ENCODE measurements at places on chromosomes 6 and 20.

DNA sequence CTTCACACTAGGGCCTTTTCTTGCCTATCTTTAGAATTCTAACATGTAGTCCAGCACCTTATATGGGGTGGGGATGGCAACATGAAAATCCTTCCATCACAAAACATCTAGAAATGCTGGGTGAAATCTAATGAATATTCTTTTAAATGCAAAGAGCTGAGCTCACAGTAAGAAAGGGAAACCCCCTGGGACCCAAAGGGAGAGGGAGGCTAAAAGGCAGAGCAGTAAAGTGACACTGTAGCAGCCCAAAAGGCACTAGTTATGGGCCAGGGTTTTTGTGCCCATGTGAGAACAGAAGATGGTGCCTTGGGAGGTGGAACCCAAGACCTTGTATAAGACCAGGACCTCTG, 66.7 kb downstream of the TRAM2 start:
- DNase-seq: no peak

- DNase-seq: no peak
These were observed 7.2 kb downstream of the TPX2 start for GRCh38 chr20:31746068-31746878.

DNA sequence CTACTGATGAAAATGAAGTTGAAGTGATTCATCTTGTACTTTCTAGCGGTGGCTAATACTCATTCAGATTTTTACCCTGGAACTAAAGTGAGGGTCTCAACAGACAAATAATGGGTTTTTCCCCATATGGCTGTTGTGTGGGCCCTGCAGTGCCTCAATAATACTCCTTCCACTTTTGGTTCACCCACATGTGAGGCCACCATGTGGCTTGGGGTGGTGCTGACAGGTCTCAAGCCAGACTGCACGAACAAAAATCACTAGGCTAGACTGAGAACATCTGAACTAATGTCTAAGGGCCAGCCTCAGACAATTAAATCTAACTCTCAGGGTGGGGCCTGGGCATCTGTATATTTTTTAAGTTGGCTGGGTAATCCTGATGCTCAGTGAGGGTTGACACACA, 7.9 kb upstream of the COL12A1 start:
- DNase-seq: no peak

DNA sequence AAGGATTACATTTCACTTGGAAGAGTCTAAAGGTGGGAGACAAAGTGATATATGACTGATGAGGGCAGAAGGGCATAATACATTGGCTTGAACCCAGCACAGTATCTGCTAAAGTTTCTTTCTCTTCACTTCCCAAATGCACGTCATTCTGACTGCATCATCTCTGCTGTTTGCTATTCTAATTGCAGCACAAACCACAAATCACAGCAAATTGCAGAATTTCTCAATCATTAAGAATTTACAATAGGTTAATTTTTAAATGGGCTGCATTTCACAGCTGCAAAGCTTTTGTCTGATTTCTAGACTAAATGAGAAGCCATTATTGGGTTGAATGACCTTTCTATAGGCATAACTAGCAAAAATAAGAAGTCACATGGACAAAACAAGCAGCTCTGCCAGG, 337.0 kb downstream of the RNGTT start:
- DNase-seq: no peak

- no peak for DNase-seq
These were observed 224.3 kb downstream of the MAFB start for GRCh38 chr20:40464731-40465208.

GRCh38 chr6:91904586-91905164, 1317.8 kb upstream of the MAP3K7 start:
- no peak for DNase-seq

- peak; percentile 21 for DNase-seq
These were observed 34.7 kb upstream of the SYNJ2 start for GRCh38 chr6:157946865-157947532.

GRCh38 chr6:99613409-99613704, 6.7 kb downstream of the PRDM13 start:
- peak; percentile 60 for DNase-seq

DNA sequence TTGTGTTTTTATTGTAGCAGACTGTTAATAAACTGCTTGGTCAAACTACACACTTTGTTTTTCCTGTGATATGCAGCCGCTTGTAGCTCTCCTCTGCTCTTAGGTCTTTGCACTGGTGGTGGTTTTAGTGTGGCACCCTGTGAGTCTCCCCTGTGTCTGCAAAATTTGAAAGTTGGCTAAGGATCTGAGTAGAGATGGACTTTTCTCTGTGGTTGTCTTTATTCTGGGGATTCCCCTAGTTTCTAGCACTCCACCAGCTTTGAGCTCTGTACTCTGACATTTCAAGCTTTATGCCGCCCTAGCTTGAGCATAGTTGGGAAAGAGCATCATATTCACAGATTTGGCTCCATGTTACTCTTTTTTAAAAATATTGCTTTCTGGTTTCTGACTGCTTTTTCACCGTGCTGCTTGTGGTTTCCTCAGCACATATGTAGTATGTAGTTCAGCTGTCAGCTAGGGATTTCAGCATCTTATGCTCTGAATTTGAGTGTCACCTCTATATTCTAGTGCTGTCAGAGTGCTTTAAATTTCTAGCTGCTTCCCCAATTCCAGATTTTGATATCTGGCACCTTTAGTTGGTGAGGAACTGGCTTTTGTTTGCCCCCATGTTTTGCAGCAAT, 25.4 kb downstream of the CDYL start:
- no peak for DNase-seq

DNA sequence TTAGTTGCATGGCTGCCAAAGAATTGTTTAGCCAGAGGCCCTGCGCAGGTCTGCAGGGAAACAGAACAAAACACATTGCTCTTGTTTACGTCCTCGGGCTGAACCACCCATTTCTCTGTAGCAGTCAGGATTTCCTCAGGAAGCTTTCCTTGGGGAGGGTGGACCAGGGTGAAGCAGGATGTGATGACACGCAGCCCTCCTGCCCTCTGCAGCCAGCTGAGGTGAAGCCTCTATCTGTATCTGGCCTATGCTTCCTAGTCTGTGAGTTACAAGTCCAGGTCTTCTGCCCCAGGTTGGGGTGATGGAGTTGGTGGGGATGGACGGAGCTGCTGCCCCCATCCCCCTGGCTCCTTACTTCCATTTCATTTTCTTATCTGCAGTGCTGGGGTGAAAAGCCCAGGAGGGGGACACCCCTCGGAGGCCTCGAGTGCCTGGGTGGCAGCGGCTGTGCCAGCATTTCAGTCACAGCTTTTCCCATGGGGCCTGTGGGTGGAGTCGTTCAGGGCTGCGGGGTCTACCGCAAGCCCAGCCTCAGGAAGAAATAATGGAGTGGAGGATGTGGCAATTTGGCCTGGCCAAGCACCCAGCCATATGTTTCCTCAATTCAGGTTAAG, 24.9 kb downstream of the SASH1 start:
- peak; percentile 52 for DNase-seq

DNA sequence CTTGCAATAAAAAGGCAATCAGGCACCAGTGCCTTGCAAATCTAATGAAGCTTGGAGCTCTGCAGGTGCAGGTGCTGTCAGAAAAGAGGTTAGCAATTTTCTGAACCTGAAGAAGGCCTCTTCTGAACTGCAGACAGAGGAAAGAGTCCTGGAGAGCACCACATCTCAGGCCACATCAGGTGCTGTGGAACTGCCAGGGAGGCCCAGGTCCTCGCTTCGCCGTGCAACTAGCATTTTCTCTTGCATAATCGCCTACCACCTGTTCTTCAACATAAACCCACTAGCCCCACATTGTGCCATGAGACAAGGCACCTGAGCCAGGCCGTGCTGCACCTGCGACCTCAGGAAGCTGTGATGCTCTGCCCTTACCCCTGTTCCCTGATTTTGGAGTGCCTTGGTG, 187.6 kb downstream of the DTNBP1 start:
- no peak for DNase-seq

DNA sequence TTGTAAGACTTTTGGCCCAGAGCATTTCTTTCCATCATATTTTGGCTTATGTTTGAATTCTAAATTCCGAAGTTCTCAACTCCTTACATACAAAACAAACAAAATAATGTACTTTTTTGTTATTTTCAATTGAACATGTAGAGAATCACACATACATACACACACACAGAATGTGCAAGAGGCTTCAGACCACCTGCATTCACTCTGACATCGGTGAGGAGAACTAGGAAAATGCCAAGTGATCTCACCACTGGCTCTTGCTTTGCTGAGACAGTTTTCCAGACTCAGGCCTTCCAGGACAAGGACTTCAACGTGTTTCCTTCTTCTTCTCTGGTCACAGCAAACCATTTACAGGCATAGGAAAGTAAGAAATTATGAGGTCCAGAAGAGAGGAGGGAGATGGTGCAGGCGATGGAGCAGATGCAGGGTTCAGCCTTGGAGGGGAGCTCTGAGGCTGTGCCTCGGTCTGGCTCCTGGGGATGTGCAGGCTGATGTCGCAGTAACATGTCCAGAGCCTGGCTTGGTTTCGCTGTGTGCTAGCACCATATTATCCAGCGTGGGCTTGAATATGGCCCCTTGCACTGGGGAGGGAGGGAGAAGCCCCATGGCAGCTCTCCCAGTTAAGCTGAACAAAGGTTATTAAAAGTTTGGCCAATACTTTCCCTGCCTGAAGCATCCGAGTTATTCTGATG, 93.4 kb downstream of the DACT2 start:
- no peak for DNase-seq

- DNase-seq: no peak
These were observed 57.8 kb upstream of the TAB2 start for GRCh38 chr6:149259753-149260152.

All from GM23248 (cell line).